Activated CD4-positive, alpha-beta T cell treated with anti-CD3 and anti-CD28 coated beads for 36 hours (primary cell): ENCODE measurements at places on chromosomes 2 and 18.
A peak's percentile ranks its signal among the peaks of the same experiment; 100 is the strongest.

DNA sequence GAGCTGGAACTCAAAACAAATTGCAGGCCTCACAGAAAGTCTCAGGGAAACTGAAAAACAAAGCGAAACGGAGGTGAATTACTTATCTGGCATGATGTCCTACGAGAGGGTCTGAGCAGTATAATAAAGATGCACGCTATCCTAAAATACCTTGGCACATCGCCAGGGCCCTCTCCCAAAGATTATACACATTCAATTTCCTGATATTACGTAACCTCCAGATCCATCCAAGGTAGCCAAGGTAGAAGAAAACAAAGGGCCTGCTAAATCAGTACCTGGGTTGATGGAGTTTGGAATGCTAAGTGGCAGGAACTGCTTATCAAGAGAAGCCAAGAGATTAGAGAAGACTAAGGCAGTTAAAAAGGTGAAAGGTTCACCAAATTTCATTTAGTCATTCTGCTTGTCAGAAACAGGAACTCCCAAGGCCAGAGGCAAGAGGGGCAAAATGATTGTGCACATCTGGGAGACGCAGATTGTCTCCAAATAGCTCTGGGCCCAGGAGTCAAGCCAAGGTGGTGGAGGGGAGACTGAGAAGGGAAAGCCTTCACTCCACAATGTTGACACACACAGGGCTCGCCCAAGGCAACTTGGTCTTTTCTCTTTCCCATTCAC lies 236.8 kb upstream of the ATP5MC3 start:
- DNase-seq: no peak

GRCh38 chr18:23926571-23926970 lies 88.0 kb upstream of the TTC39C start:
- DNase-seq: no peak

- no peak for DNase-seq
These were observed 83.6 kb downstream of the FARSB start for GRCh38 chr2:222572264-222572721.

GRCh38 chr18:35580701-35581539 lies 620 bp upstream of the GALNT1 start:
- peak; percentile 72 for DNase-seq

GRCh38 chr2:109129921-109130722 lies 1.1 kb downstream of the SH3RF3 start:
- peak; percentile 48 for DNase-seq

- DNase-seq: no peak
These were observed 427.7 kb upstream of the HS6ST1 start for GRCh38 chr2:128746356-128746755.

- DNase-seq: no peak
These were observed 137.5 kb downstream of the DYM start for GRCh38 chr18:49322765-49323490.

DNA sequence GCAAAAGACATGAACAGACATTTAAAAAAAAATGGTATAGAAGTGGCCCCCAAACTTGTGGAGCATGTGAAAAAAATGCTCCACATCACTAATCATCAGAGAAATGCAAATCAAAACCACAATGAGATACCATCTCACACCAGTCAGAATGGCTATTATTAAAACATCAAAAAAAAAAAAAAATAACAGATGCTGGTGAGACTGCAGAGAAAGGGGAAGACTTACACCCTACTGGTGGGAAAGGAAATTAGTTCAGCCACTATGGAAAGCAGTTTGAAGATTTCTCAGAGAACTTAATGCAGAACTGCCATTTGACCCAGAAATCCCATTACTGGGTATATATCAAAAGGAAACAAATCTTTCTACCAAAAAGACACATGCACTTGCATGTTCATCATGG lies 164.8 kb downstream of the RIT2 start:
- DNase-seq: no peak

DNA sequence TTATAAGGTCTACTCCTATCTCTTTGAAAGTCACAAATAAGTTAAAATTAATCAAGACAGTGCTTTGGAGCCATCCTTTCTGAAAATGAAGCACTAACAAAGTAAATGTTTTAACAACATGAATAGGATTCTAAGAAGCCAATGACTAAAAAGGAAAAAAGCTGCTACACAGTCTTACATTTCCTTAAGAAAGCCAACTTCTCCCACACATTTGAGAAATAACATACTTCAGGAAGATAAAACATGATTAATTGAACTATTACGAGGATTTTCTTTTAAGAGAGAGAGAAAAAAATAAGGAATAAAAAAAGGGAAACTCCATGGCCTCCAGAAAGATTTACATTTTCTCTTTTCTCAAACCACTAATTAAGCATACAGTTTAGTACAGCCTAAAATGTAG lies 113.1 kb downstream of the GCA start:
- DNase-seq: no peak

GRCh38 chr2:207224381-207224780 lies 58.6 kb upstream of the KLF7 start:
- DNase-seq: no peak

GRCh38 chr2:128318776-128319464 lies at the start of gene HS6ST1:
TSS of gene HS6ST1 (minus strand) at chr2:128318868. CDS start at chr2:128318563, 305 bp downstream.
- DNase-seq: peak; percentile 93

- DNase-seq: no peak
These were observed 129.2 kb upstream of the KCNH7 start for GRCh38 chr2:162967811-162968210.

GRCh38 chr2:234814374-234814773 lies 137.4 kb upstream of the SH3BP4 start:
- DNase-seq: no peak

GRCh38 chr2:9755638-9756037 lies 87.6 kb upstream of the TAF1B start:
- DNase-seq: no peak

GRCh38 chr2:5740817-5741216 lies 48.6 kb downstream of the SOX11 start:
- DNase-seq: no peak

DNA sequence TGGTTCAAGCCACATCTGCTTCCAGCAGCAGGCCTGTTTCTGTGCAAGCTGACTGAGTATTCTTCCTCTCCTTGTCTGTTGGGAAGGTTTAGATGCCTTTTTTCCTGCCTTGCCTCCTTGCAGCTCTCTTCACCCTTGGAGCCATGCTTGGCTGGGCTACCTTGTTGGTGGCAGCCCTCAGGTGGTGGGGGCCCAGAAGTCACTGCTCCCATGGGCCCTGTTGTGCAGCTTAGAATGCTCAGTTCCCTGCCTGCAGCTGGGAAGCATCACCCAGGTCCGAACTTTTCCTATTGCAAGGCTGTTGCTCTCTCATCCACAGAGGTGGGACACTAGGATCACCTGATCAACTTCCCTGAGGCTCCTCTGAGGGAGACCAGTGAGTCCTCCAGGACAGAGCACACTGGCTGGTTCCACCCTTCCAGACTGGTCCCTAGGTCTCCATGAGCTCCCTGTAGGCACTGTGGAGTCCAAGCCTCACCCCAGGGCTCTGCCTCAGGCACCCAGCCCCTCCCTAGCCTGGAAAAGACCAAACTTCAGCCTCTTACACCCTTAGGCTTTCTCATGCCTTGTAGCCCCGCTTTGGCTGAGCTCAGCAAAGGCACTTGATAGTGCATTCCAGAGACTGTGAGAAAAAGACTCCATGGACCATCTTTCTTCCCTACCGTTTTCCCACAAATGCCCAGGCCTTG lies 219.3 kb upstream of the SH3BP4 start:
- no peak for DNase-seq

DNA sequence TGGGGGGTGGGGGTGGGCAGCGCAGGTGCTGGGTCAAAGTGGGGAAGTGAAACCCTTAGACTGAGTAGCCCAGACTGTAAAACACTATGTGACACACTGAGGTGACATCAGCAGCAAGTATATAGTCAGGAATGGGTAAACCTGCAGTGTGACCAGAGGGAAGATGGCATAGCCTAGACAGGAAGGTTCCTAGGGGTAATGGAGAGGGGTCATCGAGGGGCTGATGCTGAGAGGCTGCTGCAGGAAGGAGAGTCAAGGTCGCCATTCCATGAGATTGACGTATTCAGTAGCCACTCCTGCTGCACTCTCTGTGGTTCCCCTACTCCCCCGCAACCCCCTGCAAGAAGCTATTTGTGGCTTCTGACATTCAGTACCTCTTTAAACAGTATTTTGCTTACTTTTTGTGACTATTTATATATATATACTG lies 111.7 kb downstream of the CHST9 start:
- DNase-seq: no peak

DNA sequence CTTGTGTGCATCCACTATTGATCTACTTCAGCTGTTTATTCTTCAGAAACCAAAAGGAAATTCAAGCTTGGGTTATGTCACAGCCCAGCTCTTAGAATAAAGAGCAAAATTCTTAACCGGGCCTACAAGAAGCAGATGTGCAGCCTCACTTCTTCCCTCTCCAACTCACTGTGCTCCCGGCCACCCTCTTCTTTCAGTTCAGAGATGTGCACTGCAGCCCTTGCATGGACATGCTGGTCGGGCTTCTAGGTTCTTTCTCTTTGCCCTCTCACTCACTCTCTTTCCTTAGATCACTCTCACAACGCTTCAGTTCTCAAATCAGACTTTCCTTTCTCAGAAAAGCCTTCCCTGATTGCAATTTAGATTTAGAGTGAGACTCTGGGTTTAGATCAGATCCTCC lies 104.1 kb downstream of the CHN1 start:
- DNase-seq: peak; percentile 46

DNA sequence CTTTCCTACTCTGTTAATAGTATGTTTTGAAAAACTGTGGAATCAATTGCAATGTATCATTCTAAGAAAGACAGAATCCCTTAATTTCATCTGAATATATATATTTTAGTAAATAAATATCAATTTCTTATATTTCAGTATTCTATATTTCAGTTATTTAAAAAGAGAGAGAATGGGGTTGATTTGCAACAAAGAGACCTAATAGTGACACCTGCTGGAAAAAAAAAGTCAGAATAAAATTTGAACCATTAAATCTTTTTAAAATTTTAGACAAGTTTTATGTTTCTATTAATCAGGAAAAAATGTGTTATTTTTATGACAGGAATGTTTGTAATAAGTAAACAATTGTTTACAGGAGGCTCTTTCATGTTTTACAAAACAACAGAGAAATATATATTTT lies 20.7 kb upstream of the CCNT2 start:
- no peak for DNase-seq

GRCh38 chr2:18132697-18133096 lies 254.2 kb downstream of the KCNS3 start:
- DNase-seq: no peak

GRCh38 chr2:96301865-96302264 lies 3.5 kb downstream of the SNRNP200 start:
- no peak for DNase-seq

- DNase-seq: no peak
These were observed 4.5 kb downstream of the HAAO start for GRCh38 chr2:42787788-42788477.

GRCh38 chr2:8633186-8633734 lies 48.6 kb upstream of the ID2 start:
- DNase-seq: no peak

DNA sequence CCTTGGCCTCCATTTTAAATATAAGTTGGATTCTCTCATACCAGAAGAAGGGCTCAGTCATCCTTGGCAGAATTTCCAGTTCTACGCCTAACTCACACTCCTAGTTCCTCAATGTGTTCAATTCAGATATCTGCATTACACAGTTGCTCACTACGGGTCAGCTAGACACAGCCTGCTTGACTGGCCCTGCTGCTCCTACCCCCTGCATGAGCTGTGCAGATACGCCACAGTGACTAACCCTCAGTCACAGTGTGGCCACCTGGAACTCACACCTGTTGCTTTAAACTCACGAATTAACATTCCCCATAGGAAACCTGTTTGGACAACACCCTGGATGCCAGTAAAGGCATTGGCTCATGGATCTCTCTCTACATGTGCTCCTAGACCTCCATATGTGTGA lies 429.6 kb downstream of the NCKAP5 start:
- DNase-seq: no peak

- DNase-seq: peak; percentile 46
These were observed 232.2 kb downstream of the TRIB2 start for GRCh38 chr2:12948961-12949353.

DNA sequence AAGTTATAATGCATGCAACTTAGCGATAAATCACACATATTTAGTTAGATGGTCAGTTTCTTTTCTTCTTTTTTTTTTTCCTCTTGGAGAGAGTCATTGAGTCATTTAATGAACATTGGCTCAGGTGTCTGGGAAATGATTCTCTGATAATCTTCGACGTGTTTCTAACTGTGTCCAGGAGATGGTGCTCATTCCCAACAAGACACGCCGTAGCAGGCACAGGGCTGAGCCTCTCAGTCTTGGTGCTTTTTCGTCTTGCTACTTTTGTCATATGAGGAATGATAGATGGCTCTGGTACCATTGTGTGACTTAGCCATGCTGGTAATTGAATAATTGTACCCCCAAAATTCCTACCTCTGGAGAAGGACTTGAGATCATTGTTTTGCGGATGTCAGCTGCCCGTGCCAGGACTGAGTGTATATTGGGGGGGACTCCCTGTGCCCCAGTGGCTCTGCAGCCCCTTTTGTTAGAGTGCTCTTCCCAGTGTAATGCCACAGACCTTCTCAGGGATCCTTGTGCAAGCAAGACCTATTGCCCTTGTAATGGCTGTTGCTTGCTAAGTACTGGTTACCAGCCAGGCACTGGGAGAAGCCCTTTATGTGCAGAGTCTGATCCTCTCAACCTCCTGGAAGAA lies 107.6 kb upstream of the CYRIA start:
- DNase-seq: peak; percentile 57

DNA sequence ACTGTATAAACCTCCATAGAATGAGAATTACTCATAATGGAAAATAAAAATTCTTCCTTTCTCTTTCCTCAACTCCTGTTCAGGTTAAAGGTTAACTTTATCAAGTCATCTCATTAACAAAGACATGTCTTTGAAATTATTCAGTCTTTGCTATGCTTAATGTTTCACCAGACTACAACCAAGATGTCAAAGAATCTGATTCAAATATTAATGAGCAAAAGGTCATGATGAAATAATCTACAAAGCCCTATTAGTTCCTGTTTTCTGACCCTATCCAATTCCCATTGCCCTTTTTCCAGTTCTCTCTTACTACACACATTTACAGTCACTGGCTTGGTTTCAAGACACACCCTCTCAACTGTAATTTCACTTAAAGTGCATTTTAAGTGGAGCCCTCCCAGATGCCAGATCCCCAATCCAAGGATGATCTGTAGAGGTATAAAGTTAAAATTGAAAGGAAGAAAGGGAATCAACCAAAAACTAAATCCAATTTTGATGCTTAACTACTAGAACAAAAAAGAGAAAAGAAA lies 246.9 kb upstream of the CYP26B1 start:
- DNase-seq: no peak

DNA sequence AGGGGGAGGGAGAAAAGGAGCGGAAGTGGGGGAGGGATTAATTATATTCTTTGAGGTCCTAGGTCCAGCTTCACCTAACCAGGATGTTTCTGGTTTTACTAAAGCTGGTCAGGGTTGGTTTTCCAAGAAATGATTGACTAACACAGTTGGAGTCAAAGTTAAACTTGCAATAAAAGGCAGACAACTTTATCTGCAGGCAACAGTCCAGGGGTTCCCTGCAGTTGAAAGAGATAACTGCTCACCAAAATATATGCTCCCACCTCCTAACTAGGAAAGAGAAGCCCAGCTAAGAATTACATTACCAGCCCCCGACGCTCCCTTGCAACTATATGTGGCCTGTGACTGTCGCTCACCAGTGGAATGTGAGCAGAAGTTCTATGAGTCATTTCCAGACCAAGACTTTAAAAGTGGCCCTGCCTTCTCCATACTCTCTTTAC lies 140.0 kb upstream of the PKDCC start:
- no peak for DNase-seq

GRCh38 chr2:218266316-218266979 lies 3.5 kb downstream of the AAMP start:
- DNase-seq: no peak
